ENCODE measurements at places on chromosomes 4 and X. TPM values are rescaled to one million over a fixed set of nuclear protein-coding genes. Genes with fewer than 3 reads are reported as not detected.

DCTD gene
- polyA plus RNA-seq, result 119 TPM

ENPP6 gene
- 9.2 TPM for polyA plus RNA-seq

PRKG2 gene
- 2.8 TPM for polyA plus RNA-seq

MAGEE2 gene
- polyA plus RNA-seq, result 0.70 TPM

SOX3 gene
- not detected for polyA plus RNA-seq

- DNase-seq, result no peak
These were observed 71.3 kb upstream of the ACSL1 start for GRCh38 chr4:184896868-184897715.

DNA sequence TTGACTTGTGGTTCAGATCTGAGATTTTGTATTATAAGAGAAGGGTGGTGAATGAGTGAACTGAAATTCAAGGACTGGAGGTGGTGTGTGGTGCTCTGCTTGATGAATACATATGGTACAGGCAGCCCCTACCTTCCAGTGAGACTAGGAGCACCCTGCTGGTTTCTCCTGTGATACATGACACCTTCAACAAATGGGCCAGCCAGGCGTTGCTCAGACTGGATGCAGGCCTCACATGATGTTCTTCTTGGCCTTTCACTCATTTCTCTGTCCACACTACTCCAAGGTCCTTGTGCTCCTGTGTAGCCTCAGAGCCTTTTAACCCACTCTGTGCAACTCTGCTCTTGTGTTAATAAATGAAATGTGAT lies 67.2 kb downstream of the FNIP2 start:
- no peak for DNase-seq

DNA sequence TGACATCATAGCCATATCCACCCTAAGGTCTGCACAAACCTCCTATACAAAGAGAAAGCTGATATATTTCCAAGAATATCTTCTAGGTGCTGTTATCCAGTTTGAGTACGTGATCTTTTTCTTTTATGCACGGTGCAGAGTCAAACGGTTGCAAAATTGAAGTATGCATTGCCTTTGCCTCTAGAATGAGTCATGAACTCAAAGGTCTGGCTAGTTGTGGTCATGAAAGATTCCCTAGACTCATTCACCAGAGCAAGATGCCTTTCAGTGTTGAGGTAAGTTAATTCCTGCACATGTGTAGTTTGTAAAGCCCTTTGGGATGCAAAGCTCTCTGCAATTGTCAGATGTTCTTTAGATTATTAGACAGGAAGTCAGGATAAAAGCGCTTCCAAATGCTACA lies 704.4 kb downstream of the PCDH19 start:
- DNase-seq, result no peak

GRCh38 chr4:185811509-185812364 lies at the start of gene SORBS2:
SORBS2 (minus strand) TSS chr4:185812194; CDS start chr4:185690571, 121,623 bp downstream.
- DNase-seq, result peak; percentile 62

DNA sequence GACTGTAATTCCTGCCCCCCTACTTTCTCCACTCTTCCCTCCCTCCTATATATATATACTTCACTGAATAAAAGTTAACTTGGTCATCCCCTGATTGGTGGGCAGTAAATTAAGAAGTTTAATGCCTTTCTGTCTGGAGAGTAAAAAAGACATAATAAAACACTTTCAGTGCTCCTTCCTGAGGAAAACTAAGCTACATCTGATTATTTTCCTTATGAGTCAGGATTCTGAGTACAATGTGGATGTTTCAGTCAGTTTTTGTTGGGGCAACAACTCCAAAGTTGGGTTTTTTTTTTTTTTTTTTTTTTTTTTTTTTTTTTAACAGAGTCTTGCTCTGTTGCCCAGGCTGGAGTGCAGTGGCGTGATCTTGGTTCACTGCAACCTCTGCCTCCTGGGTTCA lies 22.0 kb upstream of the SUPT20HL2 start:
- no peak for DNase-seq
